Esophagus squamous epithelium (tissue), 5 donors: ENCODE measurements at places on chromosomes 12 and 14.

- no peak for DNase-seq
Measured at GRCh38 chr14:61934385-61934784, 172.2 kb downstream of the SNAPC1 start.

- DNase-seq: no peak
Measured at GRCh38 chr12:72037006-72037795, 98.6 kb downstream of the TPH2 start.

GRCh38 chr12:15697201-15697600, 92.0 kb downstream of the EPS8 start:
- no peak for DNase-seq

DNA sequence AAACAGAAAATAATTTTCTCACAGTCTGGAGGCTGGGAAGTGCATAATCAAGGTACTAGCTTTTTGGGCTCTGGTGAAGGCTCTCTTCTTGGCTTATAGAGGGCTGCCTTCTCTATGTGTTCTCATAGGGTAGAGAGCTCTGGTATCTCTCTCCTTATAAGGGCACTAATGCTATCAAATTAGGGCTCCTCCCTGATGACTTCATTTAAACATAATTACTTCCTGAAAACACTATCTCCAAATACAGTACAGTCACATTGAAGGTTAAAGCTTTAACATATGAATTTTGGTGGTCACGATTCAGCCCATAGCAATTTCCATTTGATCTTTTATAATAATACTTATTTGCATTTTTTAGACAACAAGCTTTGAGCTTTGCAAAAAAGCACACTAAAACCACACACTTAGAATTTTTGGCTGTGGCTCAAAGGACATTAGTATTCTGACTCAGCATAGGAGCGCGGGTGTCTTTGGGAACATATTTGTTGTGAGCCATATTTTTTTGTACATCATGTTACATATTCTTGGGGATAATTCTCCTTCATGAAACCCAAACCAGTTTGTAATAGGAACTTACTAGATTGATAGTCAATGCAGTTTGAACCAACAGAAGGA, 808.1 kb upstream of the FBXO33 start:
- no peak for DNase-seq

- no peak for DNase-seq
Measured at GRCh38 chr14:73861073-73861472, 9.4 kb downstream of the PTGR2 start.

GRCh38 chr14:74350928-74351323, 2.7 kb downstream of the VRTN start:
- no peak for DNase-seq

DNA sequence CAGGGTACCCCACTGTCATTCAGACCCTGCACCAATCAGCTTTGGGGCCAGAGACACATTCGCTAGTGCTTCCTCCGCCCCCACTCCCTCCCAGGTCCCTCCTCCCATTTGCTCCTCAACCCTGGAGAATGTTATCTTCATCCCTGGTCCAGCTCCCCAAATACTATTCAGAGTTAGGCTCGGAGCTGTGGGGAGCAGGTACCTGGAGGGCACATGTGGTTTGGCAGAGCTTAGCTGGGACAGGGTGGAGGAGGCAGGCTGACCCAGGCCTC, 19.5 kb downstream of the VSX2 start:
- no peak for DNase-seq

- no peak for DNase-seq
Measured at GRCh38 chr14:103923863-103924262, 4.4 kb upstream of the TDRD9 start.

- no peak for DNase-seq
Measured at GRCh38 chr12:38056701-38057689, 259.6 kb upstream of the ALG10B start.

DNA sequence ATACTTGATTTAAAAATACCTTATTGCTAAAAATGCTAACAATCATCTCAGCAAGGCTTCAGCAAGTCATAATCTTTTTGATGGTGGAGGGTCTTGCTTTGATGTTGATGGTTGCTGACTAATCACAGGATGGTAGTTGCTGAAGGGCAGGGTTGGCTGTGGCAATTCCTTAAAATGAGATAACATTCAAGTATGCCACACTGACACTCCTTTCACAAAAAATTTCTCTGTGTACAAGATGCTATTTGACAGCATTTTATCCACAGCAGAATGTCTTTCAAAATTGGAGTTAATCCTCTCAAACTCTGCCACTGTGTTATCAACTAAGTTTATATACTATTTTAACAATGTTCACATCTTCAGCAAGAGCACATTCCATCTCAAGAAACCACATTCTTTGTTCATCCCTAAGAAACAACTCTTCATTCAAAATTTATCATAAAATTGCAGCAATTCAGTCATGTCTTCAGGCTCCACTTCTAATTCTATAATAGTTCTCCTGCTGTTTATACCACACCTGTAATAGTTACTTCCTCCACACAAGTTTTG, 16.1 kb downstream of the SCAF11 start:
- no peak for DNase-seq

DNA sequence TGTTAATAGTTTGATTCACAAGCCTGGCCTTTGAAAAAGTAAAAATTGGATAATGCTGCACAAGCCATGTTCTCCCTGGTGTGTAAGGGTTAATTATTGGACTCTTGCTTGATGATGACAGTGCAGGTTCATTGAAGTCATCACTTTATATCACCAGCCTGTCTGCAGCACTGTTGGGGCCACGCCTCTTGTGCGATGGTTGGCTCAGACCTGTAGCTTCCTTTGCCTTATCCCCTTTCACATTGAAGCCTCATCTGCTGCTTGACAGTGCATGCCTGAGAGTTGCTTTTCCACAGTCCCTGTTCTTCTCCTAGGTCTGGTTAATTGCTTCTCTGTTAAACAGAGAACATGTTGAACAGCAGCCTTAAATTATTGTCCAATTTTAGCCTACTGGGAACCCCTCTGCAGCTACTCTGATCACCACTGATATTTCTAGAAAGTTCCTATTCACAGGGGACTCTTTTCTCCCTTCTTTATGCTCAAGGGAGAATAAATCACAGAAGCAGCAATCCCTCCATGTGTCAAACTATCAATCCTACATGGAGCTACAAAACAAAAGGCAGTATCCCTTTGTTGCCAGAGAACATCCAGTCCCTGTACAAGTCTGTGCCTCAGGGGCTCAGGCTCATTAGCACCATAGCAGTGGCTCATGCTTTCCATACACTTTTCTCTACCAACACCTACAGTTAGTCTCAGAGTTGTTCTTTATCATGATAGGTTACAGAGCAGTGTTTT, 322.1 kb downstream of the RGS6 start:
- no peak for DNase-seq

GRCh38 chr12:101498252-101498651, 23.1 kb downstream of the SPIC start:
- no peak for DNase-seq

DNA sequence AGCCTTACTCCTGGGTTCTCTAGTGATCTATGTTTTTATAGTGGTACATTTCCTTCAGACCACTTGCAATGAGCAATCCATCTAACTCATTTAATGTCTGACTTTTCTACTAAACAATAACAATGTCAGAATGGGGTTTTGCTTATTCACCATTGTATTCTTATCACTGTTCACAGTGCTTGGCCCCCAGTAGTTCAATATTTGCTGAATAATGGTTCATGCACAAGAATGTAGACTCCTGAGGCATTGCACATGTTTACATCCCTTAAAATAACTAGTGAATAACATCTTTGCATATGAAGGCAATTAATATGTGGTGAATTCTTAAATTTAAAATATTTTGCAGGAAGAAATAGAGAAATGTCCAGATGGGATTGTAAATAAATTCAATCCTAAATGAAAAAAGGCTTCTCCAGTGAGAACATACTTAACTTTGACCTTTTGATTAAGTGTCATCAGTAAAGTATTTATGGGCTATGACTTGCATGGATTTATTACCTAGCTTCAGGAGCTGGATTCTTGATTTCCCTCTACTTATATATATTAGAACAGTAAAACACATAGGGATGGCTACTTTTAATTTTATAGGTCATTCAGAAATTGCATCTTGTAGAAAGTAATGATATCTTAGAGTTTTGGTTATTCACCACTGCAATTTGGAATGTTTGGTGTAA, 3.4 kb downstream of the CCER1 start:
- no peak for DNase-seq

DNA sequence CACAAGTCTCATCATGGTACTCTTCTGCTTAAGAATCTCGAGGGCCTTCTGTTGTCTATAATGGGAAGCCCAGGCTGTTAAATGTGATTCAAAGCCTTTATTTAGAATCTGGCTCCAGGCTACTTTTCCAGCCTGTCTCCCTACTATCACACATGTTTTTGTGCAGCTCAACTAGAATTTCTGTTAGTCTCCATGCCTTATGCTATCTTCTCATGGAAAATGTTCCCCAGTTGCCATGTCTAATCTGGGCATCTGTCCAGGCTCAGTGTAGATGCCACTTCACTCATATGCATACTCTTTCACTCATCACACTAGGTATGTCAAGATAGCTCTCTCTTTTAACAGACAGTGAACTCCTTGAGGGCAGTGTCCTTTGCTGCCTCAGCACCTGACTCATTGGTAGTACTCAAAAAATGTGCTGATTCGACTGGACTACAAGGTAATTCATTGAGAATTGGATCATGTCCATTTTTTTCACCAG, 145.3 kb downstream of the TTLL5 start:
- DNase-seq: no peak

DNA sequence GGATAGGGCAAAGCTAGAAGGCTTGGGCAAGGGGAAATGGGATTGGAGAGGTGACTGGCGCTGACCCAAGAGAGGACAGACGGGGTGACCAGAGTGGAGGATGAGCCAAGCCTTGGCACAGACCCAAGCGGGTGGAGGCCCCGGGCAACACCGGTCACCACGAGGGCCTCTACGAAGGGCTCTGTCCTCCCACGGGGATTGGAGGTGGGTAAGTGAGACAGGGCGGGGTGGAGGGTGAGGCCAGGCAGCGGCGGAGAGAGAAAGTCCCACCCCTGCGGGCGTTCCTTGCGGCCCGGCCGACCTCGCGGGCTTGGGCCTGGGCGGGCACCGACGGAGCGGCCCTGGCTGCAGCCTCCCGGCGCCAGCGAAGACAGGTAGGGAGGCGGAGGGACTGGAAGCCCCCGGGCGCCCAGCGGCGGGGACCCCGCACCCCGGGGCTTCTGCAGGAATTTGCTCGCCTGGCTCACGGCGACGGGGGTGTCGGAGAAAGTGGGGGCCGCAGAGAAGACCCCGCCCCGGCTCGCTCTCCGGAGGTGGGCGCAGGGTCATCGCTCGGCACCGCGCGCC, at the start of gene PAPLN:
Gene PAPLN (plus strand): TSS at position 288 of the 567 bp plus-strand sequence. CDS start 2,273 bp downstream, outside the sequence.
- no peak for DNase-seq

DNA sequence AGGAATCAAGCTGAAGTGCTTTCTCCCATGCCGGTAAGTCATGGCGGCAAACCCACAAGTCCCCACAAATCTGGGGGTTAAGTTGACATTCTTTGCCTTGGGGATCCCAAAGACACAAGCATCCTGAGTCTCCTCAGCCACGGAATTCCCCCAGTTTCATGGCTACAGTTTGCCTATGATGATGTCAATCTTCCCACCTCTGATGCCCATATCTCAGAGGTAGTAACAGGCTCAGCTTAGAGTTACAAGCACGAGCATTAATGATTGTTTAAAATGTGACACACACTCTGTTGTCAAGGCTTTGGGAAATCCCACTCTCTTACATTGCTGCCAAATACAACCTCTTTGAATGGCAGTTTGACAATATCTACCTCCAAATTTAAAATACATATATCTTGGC, 22.3 kb downstream of the NOS1 start:
- no peak for DNase-seq

DNA sequence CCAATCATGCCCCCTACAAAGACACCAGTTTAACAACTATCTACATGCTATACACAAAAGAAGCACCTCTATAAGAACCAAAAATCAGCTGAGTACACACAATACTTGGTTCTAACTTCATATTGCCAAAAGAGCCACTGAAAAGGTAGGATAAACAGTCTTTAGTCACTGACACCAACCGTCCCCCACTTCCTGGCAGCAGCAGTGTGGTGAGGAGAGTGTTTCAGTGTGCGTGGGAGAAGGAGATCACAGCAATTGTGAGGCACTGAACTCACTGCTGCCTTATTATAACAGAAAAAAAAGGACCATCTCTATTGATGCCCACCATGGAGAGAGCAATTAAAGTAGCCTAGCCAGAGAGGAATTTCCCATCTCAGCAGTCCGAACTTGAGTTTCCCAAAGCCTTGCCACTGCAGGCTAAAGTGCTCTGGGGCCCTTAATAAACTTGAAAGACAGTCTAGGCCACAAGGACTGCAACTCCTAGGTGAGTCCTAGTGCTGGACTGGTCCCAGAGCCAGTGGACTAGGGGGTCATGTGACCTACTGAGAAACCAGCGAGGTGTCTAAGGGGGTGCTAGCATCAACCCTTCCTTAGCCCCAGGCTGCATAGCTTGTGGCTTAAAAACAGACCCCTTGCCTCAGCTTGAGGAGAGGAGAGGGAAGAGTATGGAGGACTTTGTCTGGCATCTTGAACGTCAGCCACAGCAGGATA, 37.1 kb upstream of the LMNTD1 start:
- no peak for DNase-seq

DNA sequence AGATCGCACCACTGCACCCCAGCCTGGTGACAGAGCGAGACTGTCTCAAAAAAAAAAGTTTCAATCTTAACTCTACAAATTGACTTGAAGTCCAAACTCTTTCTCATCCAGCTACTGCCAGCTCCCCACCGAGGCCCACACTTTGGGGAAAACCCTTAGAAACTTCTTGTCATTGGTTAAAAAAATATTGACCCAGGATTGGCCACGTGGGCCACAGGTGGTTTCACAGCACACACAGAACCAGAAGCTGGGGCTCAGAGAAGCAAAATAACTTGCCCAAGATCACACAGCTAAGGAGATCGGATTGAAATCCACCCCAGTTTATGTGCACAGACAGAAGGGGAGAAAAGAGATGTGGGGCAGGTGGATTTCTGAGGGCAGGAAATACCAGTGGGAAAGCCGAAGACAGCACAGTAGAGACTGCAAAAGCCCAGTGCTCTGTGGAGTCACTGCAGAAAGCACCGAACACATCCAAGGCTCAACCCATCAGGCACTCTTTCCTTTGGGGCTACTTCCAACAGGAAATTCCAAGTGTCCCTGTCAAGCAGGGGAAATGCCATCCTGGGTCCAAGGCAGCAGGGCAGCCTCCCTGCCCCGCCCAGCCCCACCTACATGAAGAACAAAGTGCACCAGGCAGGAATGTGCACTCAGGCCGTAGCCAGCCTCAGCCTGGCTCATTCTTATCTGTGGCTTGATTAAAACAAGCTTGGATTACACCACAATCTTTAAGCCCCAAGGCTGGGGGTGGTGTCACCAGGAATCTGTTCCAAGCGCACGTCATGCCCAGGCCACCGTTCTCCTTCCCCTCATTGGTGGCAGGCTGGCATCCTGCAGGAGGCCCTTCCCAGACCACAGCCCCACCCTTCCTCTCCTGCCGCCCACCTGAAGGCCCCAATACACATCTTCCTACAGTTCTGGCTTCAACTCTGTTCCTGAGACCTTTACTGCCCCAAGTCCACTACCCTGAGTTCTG, 72.5 kb downstream of the ITPK1 start:
- no peak for DNase-seq

DNA sequence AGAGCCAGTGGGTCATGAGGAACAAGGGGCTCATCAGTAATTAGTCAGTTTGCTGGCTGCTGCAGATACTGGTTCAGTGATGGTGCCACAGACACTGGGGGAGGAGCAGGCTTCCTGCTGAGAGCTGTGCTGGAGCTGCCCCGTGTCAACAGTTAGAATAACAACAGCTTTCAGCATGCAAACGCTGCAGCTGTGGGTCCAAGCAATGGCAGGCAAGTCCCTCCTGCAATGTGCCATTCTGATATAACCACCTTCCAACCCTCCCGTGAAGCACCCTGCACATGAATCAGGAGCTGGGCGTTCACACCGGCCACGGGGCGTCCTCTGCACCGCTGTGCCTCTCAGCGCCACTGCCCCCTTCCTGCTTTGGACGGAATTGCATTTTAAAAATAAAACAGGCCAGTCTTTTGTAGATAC, 258.4 kb upstream of the SFSWAP start:
- no peak for DNase-seq
